ENCODE measurements at places on chromosomes 7 and 10.

DNA sequence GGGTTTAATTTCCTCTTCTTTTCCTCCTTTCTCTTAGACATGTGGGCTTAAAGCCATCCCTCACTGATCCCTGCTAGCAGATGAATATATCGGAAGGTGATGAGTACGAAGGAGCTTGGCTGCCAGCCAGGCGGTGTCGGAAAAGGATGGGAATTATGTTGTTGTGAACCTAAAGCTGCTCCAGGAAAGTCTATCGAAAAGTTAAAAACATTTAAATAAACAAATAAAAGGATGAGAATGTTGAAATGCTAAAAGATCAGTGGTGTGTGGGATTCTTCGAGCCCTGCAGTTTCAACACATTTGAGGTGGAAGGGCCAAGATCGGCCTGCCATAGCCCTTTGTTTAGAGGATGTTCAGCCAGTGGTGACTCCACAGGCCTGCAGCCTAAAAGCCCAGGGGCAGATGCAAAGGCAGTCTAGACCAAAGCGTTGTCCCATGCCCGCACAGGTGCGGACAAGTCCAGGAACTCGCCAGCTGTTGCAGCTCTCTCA, 107.9 kb downstream of the JCAD start:
- no peak for DNase-seq

DNA sequence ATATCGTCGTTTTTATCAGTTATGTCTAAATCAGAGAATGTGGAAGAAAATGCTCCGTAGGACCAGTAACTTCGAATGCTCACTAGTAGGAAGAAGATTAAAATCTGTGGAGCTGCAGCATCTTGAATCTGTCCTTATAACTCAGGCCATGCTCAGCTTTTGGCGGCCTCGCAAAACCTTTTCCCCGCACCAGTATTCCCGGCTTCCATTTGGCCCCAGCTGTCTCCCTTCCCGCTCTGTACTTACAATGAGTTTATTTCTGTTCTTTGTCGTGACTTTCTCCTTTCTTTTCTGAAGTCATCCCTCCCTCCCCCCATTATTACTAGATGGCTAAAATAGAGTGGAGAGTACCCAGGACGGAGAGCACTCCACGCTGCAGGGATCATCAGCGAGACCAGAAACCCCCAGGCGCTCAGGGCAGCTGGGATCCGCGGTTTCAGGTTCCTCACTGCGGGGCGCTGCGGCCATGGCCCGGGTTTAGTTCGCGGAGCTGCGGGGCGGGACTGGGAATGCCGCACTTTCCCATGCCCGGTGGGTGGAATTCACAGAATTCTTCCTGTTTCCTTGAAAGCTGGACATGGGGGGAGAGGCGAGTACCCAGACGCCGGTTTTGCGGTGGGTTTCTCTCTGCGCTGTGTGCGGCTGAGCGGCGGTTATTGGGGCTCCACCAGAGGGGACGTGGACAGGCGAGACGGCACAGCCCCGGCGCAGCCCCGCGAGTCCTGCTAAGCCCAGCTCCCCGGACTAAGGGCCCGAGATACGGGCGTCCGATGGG, 183.5 kb downstream of the POM121L12 start:
- DNase-seq = no peak

DNA sequence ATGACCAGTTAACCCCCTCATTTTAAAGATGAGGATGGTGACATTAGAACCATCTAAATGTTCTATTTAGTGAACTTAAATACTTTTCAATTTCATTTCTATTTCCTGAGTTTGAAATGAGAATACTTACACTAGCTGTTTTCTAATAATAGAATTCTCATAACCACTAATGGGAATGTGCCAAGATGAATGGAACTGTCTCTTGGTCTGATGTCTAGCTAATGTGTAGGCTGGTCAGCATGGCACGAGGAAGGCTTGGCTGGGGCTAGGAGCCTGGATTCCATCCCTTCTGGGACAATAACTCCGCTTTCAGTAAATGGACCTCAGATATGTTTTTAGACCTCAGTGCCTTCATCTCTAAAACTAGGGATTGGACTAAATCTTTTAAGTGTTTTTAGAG, 185.8 kb upstream of the NRP1 start:
- no peak for DNase-seq

DNA sequence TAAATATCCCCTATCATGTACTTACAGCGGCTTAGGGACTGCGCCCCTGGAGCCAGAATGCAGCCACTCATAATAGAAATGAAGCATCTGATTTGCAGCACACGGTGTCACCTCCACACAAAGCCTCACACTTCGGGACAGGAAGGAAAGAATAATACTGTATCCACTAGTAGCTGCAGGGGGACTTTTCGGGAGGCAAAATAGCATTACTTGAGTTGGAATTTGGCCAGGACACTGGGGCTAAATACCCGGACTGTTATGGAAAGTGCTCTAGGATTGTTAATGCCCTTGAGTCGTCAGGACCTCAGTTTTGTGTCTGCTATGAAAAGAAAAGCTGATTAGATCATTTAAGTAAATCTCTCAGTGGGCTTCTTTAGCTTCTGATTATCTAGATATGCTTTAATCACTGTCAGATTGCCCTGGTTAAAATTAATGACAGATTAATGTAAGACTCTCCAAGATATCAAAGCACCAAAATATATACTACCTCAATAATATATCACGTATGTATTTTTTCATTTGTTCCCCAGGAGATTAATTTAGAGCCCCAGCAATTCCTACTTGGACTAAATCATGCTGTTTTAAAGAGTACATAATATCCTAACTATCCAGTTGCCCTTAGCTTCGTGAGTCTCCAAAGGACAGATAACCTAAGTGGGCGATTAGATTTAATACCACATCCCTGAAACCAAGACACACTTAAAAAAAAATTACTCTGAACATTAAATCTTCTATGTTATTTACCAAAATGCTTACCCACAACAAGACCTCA, 173.0 kb upstream of the NEBL start:
- DNase-seq = no peak

- peak; percentile 10 for DNase-seq
These were observed 101.6 kb downstream of the NKX6-2 start for GRCh38 chr10:132684164-132684891.

DNA sequence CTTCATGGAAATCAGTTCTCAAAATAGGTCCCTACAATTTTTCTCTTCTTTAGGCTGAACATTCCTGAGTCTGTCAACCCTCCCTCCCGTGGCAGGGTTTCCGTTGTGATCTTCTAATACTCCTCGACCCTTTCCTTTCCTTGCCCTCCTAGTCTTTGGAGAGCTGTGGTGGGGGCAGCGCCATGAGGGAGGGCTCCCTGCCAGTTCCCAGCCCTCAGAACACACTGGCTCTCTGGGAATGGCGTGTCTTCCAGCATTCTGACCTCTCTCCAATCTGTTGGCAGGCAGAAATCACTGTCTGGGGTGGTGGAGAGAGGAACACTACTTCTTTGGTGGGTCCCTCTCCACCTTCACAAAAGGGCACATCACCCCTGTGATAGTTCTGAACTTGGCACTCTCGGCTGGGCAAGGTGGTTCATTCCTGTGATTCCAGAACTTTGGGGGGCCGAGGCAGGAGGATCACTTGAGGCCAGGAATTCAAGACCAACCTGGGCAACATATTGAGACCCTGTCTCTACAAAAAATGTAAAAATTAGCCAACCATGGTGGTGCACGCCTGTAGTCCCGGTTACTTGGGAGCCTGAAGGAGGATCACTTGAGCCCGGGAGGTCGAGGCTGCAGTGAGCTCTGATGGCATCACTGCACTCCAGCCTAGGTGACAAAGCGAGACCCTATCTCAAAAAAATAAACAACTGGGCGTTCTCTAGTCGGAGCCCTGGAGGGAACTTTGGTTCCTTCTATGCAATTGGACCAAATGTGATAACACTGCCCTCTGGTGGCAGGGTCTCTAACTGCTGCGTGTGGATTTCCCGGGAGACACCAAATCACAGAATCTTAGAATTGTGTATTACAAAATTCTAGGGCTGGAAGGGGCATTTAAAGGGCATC, 13.1 kb upstream of the ARPC1A start:
- DNase-seq = peak; percentile 68

- DNase-seq = no peak
These were observed 163.7 kb upstream of the AOAH start for GRCh38 chr7:36887969-36888368.

GRCh38 chr10:4257939-4258465, 473.0 kb upstream of the KLF6 start:
- DNase-seq = no peak

DNA sequence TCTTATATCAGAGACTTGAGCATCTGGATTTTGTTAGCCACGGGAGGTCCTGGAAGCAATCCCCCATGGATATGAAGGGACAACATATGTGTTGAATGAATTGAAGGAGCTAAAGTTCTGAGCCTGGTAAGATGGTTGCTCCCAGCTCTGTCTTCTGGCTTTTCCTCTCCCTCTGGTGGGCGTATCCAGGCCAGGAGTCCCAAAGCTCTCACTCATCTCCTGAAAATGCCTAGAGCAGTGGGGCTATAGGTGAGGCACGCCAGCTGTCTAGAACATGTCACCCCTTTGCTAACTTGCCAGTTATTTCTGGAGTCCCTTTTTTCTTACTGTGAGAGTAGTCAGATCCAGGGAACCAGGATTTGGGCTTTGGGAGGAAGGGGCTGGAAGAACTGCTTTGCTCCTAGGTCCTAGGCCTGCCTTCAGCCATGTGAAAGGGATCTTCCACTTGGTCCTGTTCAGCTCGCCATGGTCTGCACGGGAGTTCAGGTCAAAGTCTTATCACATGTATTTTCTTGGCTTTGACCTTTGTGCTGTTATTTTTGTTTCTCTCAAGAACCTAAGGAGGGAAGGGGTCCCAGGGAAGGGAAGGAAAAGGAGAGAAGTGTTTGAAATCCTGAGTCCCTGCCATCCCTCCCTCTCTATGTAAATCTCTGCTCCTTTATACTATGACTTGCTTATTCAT, 73.6 kb downstream of the MINPP1 start:
- DNase-seq = no peak

GRCh38 chr10:86370006-86370585, 3.5 kb upstream of the GRID1 start:
- DNase-seq = no peak

- no peak for DNase-seq
These were observed 154.1 kb downstream of the CALN1 start for GRCh38 chr7:72258074-72258473.

- no peak for DNase-seq
These were observed 59.6 kb upstream of the BICC1 start for GRCh38 chr10:58453105-58453504.

GRCh38 chr7:30938435-30939316, 25.1 kb upstream of the GHRHR start:
- DNase-seq = peak; percentile 40

DNA sequence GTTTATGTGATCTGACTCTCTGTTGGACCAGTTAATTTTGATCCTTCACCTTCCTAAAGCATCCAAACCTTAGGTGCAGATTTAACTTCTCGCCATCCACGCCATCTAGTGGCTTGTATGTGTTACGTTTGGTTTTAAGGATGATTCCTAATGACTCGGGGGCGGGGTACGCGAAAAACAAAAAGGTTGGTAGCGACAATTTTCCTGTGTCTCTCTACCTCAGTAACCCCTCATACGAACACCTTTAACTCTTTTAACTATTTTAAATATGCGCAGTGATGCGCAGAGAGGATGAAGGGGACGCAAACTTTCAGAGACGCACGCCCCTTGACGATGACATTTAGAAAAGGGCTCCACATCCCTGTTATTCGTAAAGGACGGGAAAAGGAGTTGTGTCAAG, 714 bp upstream of the KCND2 start:
- no peak for DNase-seq

DNA sequence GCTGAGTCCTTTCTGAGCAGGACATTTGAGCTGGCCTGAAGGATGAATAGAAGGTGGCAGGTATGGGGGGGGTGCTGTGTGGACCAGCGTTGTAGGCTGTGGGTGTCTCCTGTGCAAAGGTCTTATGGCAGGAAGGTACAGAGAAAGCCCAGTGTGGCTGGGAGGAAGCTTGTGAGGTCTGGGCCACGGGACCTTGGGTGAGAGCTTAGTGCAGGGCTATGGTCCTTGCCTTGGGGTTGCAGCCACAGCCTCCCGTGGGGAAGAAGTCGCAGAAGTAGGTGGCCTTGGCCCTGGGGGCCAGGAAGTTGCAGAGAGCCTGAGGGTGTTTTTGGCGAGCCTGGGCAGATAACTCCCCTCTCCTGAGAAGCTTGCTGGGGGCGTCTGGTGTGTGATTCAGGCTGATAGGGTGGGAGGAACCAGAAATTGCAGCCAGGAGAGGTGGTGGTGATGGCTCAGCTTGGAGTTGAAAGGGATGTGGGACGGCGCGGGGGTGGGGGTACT, 172.0 kb upstream of the TNRC18 start:
- no peak for DNase-seq

DNA sequence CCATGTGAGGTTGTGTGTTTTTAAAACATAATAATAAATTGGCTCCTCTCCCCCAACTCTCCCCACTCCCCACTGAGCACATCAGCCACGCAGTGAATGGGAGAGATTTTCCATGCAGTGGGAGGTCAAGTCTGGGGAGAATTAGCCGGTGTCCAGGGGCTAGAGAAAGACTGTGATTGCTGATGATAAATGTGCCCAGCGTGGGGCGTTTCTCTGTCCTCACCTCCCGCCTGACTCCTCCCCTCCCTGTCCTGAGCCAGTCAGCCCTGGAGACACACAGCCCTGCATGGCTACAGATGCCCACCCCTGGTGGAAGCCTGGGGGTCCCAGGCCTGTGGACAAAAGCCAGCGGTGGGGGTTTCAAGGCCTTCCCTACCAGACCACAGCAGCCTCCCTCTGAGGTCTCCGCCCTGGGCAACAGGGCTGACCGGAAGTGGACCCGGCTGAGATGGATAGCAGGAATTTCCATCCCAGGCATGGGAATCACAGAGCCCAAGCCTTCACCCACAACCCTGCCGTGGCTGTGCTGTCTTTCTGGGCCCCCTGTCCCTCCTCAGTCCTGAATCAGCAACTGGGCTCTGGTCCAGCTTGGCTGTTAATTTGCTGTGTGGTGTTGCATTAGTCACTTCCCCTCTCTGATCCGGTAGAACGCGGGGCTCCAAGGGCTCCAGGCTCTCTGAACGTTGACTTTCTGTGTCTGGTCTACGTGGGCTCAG, 46.8 kb upstream of the SLC29A3 start:
- DNase-seq = no peak

- DNase-seq = no peak
These were observed 443.8 kb downstream of the MAGI2 start for GRCh38 chr7:79009647-79010046.

All from activated CD4-positive, alpha-beta T cell treated with anti-CD3 and anti-CD28 coated beads, Interleukin-2, amount 50 U/mL, for 4 hours (primary cell).